Stimulated activated CD8-positive, alpha-beta memory T cell treated with anti-CD3 and anti-CD28 coated beads, Interleukin-4, amount 100 ng/mL, for 1 hour (primary cell): ENCODE measurements at places on chromosomes 3 and 15.

DNA sequence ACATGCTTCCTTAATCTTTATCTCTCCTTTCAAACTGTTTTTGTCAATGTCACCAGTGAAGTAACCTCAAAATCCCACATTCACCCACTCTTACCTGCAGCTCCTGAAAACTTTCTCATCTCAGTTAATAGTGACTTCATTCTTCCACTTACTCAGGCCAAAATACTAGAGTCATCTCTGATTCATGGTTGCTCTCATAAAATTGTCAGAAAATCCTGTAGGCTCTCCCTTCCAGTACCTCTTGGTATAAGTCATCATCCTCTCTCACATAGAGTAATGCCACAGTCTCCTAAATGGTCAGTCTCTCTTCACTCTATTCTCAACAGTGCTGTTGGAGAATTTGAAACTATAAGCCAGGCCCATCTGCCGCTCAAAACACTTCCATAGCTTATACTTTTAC lies 34.9 kb upstream of the POU1F1 start:
- no peak for DNase-seq

DNA sequence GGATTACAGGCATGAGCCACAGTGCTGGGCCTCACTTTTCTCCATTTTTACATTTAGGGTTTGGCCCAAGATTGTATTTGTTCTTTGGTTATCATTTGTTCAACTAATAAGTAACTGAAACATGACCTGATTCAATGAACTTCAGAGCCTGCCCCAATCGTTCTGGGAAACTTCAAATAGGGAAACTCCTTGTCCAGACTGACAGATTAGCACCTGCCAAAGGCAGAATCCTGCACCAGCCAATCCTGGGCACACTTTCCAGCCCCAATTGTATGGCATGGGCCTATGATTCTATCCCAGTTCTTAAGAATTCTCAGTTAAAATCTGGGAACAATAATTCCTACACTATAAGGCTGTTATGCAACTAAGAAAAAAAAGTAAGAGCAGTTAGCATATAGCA lies 18.3 kb upstream of the RAB43 start:
- no peak for DNase-seq

DNA sequence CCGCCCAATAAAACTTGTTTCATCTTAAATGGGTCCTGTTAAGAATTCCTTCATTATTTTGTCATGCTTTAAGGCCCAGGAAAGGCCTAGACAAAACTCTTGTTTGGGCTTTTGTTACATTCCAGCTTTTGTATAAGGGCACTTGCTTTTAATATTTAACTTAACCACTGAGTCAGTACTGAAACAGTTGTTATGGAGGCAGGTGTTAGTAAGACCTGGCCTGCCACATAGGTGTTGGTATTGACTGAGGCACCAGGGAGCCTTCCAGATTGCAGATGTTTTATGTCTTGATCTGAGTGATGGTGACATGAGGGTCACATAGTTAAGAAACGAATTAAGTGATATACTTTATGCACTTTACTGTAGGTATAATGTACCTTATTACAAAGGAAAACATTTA lies 274.9 kb upstream of the TGFBR2 start:
- DNase-seq, result no peak

DNA sequence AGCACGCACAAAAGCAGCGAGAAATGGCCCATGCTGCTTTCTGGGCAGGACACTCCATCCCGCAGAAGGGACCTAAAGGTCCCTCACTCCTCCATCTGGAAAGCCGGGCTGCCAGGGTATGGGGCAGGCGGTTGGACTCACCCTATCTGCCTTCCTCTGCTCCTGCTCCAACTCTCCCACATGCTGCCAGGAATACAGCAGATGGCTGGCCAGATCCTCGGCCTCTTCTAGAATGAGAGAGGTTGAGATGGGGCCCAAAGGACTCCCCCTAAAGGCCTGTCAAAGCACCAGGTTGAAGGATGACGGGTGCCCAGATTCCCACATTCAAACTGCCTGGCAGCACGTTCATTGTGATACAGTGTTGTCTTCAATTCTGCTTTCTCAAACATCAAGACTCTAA lies 85.1 kb upstream of the C2CD4B start:
- DNase-seq, result no peak

DNA sequence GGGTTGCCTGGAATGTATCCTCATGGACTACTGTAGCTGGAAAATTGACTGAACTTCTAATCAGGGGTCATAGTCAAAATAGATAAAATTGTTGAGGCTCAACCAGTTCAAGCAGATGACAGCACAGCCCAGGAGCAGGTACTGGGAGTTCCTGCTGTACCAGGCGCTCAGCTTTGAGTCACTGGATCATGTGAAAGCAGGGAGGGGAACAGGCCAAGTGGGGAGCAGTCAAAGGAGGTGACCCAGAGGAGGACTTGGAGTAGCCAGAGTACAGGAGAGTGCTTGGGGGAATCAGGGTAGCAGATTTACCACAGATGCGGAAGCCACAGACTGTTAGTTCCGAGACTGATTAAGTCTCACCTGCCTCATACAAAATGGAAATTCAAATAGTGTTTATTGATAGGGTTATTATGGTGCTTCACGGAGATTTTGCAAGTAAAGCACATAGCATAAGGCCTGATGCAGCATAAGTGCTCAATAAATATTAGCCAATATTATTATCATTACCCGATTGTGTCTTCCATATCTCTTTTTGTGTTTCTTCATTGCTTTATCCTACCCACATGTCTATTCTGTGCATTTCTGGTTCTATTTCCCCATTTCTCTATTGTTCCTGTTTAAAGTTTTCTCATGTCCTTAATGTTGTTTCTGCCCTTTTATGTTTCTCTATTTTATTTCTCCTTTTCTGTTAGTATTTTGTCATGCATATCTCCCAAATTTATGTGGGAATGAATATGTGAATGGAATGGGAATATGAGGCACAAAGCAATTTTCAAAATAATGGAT lies 369.2 kb upstream of the MCTP2 start:
- no peak for DNase-seq

DNA sequence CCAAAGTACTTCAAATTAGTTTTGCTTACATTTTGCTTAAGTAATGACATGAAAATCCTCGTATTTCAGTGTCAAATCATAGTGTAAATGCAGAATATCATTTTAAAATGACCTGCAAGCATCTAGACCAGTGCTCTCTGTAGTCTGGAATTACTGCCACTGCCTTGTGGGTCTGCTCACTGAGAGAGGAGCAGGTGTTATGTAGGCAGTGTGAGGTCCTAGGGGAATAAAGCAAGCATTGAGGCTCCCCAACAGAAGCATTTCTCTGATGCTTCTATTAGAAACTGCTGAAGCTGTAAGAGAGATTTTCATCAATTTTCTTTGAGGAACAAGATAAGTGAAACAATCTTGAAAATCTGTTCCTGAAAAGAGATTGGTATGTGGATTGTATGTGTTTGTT lies 253.2 kb downstream of the BBX start:
- DNase-seq, result no peak
